ENCODE measurements at places on chromosomes 16 and 17.

GRCh38 chr16:83940630-83941378 is 12.2 kb upstream of the OSGIN1 start:
- no peak for DNase-seq
- H3K36me3 ChIP-seq: no peaks in the 10 kb centered on the region
- H3K4me1 ChIP-seq: no peaks in the 10 kb centered on the region
- H3K27me3 ChIP-seq: no peaks in the 10 kb centered on the region
- no peak overlapping the region for H3K27ac ChIP-seq
- no peak overlapping the region for H3K4me3 ChIP-seq

DNA sequence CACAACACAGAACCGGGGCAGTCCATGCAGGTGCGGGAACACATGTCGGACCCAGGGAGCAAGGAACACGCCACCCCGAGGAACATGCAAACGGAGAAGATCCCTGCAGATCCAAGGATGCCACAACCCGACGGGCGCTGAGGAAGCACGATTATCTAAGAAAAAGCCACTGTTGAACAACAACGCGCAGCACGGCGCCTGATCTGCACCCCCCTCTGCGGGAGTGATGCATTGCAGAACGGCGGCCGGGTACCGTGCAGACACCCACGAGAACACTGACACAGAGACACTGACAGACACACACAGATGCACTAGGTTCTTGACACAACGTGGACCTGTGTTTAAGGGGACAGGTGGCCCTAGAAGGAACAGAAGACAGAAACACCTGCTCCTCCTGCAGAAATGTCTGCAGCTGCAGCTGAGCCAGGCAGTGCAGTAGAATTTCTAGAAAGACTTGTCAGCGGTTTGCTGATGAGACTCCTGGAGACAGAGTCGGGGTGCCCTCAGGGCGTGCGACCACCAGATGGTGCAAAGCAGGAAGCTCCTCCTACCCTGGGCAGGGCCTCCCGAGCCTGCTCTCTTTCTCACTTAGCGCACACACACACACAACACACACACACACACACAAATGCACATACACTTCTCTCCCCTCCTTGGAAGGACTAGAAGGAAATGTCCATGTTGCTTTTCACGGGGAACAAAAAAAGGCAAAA is 7.5 kb downstream of the NPTX1 start:
- H3K4me1 ChIP-seq: no peaks in the 10 kb centered on the region
- no peak overlapping the region for H3K27ac ChIP-seq
- H3K36me3 ChIP-seq: no peaks in the 10 kb centered on the region

DNA sequence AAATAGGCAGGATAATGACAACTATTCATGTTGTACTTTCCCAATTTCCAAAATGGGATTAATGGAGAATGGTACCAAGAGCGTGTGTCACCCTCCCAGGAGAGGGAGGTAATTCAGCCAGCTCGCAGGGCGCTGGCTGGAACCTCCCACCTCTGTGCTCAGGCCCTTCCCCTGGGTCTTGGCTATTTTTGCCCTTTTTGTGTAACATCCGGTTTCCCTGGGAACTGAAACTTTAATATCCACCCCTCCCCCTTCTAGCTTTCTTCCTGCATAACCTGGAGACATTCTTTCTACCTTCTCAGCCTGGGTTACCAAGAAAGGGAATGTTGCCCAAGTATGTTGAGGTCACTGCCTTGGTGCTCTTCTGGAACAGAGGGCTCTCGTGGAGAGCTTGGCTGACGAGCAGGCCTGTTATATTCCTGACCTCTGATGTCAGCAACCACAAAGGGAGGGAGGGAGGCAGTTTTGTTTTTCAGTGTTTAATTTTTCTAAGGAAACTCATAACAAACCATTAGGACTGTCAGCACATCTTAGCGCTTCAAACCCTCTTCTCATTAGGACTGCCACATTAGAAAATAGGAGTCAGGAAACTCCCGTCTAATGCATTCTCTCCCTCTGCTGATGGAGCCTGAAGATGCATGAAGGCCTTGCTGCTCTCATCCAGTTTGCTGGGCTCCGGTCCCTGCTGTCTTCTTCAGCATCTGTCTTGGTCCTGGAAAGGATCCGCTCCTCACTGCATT is 25.6 kb downstream of the ITGB3 start:
- no peaks in the 10 kb centered on the region for H3K4me1 ChIP-seq
- H3K27me3 ChIP-seq: no peaks in the 10 kb centered on the region

DNA sequence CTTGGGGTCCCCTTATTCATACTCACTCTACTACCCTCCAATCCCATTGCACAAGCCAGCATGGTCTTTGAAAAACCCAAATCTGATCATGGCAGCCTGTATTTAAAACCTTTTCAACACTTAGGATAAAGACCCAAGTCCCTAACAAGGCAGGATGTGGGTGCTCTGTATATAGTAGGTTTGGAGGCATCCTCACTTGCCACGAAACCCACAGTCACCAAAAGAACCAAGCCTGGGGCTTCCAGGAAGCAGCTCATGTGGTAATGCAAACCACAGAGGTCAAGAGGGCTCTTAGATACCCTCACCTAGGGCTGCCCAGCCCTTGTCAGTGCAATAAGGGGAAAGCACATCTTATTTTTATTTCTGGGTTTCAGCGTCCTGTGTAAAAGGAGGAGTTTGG is 218.6 kb upstream of the ASIC2 start:
- no peak overlapping the region for H3K4me3 ChIP-seq
- H3K4me1 ChIP-seq: peaks cover 6% of the 10 kb centered on the region
- no peaks in the 10 kb centered on the region for H3K27me3 ChIP-seq
- H3K27ac ChIP-seq: no peak overlapping the region

- no peak overlapping the region for H3K27ac ChIP-seq
- no peaks in the 10 kb centered on the region for H3K27me3 ChIP-seq
- no peak for DNase-seq
- H3K36me3 ChIP-seq: peaks cover 10% of the 10 kb centered on the region
Observed at GRCh38 chr16:31136287-31136662, 748 bp upstream of the PRSS8 start.

DNA sequence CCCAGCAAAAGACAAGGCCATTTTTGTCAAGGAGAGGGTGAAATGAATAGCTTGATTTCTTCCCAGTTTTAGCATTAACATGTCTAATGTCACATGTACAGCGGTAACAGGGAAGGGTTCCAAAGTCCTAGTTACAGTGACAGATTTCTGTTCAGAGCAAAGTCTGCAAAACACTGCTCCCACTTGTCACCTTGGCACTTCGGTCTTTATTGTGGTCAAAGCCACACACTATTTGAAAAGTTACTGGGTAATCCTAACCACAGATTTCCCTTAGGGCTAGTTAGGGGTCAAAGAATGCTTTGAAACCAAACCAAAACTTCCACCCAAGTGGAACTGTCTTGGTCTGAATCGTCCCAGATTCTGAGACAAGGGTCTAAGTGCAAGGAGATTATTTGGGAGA is 455.6 kb downstream of the HS3ST3B1 start:
- H3K4me1 ChIP-seq: no peaks in the 10 kb centered on the region
- no peak overlapping the region for H3K27ac ChIP-seq
- H3K27me3 ChIP-seq: no peaks in the 10 kb centered on the region
- no peaks in the 10 kb centered on the region for H3K36me3 ChIP-seq

DNA sequence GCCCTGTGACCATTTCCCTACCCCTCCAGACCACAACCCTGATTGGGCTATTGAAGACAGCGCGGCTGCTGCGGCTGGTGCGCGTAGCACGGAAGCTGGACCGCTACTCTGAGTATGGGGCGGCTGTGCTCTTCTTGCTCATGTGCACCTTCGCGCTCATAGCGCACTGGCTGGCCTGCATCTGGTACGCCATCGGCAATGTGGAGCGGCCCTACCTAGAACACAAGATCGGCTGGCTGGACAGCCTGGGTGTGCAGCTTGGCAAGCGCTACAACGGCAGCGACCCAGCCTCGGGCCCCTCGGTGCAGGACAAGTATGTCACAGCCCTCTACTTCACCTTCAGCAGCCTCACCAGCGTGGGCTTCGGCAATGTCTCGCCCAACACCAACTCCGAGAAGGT is 12.5 kb downstream of the KCNH6 start:
- H3K4me1 ChIP-seq: peaks cover 9% of the 10 kb centered on the region
- peaks cover 22% of the 10 kb centered on the region for H3K27me3 ChIP-seq
- no peaks in the 10 kb centered on the region for H3K36me3 ChIP-seq
- no peak overlapping the region for H3K4me3 ChIP-seq
- DNase-seq: no peak
- no peak overlapping the region for H3K27ac ChIP-seq

DNA sequence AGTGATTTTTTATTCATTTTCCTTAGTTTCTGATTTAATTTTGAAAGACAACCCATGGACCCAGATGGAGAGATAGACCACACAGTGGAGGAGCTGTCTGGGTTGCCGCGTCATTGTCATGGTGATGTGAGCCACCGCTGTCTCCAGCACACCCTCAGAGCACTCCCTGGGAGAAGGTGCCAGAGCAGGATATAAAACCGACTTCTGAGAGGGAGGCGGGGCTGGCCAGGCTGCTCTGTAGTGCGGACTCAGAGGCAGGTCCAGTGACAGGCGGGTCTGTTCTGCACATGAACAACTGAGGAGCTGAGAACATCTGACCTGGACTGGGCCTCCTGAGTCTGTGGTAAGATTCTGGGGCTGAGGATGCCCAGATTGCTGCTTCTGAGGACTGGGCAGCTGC is 216.3 kb upstream of the NLRP1 start:
- H3K4me3 ChIP-seq: no peak overlapping the region
- H3K27ac ChIP-seq: no peak overlapping the region
- peaks cover 7% of the 10 kb centered on the region for H3K27me3 ChIP-seq
- no peaks in the 10 kb centered on the region for H3K4me1 ChIP-seq
- no peaks in the 10 kb centered on the region for H3K36me3 ChIP-seq

GRCh38 chr17:50482516-50482915 is 3.9 kb downstream of the RSAD1 start:
- H3K27ac ChIP-seq: no peak overlapping the region
- H3K4me1 ChIP-seq: peaks cover 30% of the 10 kb centered on the region
- H3K27me3 ChIP-seq: no peaks in the 10 kb centered on the region

DNA sequence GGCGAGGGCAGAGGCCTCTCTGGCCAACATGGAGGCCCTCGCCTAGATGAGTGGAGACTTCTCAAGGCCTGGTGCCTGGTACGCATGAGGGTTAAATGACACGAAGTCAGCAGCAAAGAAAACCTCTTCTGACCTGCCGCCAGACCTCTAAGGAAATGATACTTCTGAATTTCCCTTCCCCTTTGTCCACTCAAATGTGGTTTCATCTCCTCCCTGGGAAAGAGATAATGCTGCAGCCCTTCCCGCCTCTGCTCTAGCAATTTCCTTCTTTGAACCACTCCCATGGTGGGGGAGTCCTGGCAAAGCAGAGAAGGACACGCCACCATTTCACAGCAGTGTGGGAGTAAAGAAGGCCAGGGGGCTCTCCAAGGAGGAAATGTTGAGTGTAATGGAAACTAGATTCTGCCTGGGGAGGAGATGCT is 65.7 kb upstream of the BCAR1 start:
- no peak overlapping the region for H3K4me3 ChIP-seq
- H3K27ac ChIP-seq: no peak overlapping the region
- H3K4me1 ChIP-seq: peaks cover 22% of the 10 kb centered on the region

DNA sequence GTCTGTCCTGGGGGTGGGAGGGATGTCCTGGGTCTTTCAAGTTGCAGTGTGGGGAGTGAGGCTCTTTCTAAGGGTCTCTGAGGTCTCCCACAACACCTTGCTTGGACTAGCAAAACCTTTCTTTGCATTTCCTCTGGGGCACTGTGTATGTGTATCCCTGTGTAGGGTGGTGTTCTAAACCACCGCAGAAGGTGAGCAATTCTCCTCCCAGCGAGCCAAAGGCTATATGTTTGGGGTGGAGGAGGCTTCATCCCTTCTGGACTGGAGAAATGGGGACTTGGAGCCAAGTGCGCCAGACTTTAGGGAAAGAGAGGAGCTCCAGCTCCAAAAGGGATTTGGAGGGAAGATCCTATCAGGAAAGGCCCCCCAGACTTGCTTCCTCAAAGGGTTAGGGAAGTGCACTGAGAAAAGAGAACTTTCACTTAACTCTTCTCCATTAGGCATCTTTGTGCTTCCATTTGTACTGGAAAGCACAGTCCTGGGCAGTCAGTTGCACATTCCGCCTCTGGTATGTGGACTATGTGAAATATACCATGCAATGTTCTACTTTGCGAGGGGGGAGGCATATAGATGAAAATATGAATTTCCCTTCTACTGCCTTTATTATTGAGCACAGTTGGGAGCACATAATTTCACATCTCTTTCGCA is 18.9 kb upstream of the HOXB9 start:
- H3K4me3 ChIP-seq: no peak overlapping the region
- H3K27me3 ChIP-seq: peaks cover 66% of the 10 kb centered on the region
- peaks cover 38% of the 10 kb centered on the region for H3K4me1 ChIP-seq
- no peaks in the 10 kb centered on the region for H3K36me3 ChIP-seq
- no peak for DNase-seq

- no peaks in the 10 kb centered on the region for H3K36me3 ChIP-seq
- H3K4me3 ChIP-seq: peak overlapping the region; percentile 83
- no peak for DNase-seq
- H3K4me1 ChIP-seq: peaks cover 28% of the 10 kb centered on the region
- no peaks in the 10 kb centered on the region for H3K27me3 ChIP-seq
- H3K27ac ChIP-seq: no peak overlapping the region
Observed at GRCh38 chr16:56683424-56684172, 1.3 kb downstream of the MT1X start.

DNA sequence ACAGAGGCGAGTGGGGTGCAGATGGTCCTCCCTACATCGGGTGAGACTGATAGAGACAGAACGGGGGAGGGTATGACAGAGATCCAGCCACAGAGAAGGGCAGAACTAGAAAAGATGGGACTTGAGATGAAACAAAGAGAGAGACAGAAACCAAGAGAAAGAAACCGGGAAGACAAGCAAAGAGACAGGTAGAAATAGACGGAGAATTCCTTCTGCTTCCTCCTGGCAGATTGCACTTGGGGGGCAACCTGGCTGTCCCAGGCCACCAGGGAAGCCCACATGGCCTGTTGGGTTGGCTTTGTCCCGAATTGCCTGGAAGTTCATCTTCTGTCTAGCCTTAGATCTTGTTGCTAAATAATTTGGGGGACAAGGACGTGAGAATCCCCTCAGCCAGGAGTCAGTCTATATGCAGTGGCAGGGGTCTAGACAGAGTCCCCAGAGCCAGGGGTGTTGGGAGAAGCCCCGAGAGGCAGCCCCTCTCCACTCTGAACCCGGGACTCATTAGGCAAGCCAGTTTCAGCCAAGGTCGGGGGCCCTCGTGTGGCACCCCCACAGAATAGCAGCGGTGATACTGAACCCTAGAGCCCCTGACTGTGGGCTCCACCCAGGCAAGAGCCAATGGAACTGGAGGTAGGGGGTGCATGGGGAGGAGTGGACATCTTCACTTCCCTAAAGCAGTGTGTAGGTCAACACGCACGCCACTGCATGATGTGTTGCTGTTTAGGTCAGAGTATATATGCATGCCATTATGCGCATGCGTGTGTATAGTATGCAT is 627 bp upstream of the TSPOAP1 start:
- H3K4me3 ChIP-seq: peak overlapping the region; percentile 84
- peak overlapping the region; percentile 87 for H3K27ac ChIP-seq
- peaks cover 19% of the 10 kb centered on the region for H3K36me3 ChIP-seq
- peak; percentile 60 for DNase-seq
- peaks cover 62% of the 10 kb centered on the region for H3K4me1 ChIP-seq
- H3K27me3 ChIP-seq: no peaks in the 10 kb centered on the region

DNA sequence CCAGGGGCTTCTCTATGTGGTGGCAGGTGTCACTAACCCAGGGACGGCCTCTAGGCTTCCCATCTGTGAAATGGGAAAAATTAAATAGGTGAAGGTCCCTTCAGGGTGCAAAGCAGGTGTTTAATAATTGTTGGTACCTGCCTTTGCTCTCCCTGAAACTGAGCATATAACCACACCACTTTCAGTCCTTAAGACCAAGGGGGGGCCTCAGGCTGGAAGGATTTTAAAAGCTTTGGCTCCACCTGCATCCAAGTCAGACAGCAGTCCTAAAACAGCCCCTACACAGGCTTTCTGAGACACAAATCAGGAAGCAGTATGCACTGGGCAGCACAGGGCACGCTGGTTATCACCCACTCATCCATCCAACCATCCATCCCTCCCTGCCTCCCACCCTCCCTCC is 55.0 kb downstream of the TK2 start:
- no peak overlapping the region for H3K27ac ChIP-seq
- no peaks in the 10 kb centered on the region for H3K36me3 ChIP-seq
- no peaks in the 10 kb centered on the region for H3K4me1 ChIP-seq
- H3K4me3 ChIP-seq: no peak overlapping the region
- H3K27me3 ChIP-seq: no peaks in the 10 kb centered on the region
